ENCODE measurements at places on chromosomes 1 and 21.

- DNase-seq: no peak
These were observed 211.4 kb downstream of the PTPRC start for GRCh38 chr1:198850196-198850595.

- no peak for DNase-seq
These were observed 61.2 kb downstream of the CCDC30 start for GRCh38 chr1:42524330-42524729.

DNA sequence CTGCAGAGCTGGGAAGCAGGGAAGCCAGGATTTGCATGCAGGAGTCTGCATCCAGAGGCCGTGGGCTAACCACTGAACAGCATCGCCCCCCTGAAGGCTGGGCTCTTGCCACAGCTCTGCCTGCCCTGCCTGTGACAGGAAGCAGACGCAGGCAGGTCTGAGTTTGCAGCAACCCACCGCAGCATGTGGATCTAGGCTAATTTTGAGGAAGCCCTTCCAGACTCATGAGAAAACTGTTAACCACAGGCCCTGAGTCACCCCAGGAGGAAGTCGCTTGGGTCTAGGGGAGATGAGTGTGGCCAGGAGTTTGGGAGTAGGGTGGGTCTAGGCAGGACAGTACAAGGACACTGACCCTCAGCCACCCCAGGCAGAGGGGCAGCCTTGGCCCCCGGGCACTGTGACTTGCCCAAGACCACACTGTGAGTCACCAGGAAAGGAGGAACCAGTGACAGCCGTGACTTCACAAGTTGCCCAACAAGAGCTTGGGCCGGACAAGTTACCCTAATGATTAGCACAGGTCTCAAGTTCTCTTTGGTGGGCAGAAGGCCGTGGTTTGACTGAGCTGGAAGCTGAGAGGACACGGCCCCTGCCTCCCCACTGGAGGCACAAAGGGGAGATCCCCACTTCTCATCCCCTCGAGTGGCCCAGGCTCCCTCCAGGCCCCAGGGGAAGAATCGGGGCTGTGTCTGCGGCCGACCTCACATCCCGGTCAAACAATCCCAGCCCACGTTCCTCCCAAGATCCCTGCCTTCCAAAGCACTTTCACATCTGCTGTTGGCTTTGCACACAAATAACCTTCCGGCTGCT lies 826 bp downstream of the LAPTM5 start:
- DNase-seq: no peak

DNA sequence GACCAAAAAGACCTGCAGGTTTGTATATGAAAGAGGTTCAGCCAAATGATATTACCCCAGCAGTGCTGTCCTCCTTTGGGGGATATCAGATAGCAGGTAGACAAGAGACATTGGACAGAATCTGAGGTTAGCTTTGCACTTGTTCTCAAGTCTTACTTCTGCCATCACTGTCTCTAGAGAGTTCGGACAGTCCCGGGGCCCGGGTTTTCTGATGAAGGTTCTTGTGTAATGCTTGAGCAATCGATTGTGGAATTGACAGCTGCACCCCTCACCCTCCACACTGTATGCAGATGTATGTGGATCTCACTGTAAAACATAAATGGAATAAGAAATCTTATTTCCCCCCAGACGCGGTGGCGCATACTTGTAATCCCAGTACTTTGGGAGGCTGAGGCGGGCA lies 56.2 kb upstream of the MORC3 start:
- no peak for DNase-seq

DNA sequence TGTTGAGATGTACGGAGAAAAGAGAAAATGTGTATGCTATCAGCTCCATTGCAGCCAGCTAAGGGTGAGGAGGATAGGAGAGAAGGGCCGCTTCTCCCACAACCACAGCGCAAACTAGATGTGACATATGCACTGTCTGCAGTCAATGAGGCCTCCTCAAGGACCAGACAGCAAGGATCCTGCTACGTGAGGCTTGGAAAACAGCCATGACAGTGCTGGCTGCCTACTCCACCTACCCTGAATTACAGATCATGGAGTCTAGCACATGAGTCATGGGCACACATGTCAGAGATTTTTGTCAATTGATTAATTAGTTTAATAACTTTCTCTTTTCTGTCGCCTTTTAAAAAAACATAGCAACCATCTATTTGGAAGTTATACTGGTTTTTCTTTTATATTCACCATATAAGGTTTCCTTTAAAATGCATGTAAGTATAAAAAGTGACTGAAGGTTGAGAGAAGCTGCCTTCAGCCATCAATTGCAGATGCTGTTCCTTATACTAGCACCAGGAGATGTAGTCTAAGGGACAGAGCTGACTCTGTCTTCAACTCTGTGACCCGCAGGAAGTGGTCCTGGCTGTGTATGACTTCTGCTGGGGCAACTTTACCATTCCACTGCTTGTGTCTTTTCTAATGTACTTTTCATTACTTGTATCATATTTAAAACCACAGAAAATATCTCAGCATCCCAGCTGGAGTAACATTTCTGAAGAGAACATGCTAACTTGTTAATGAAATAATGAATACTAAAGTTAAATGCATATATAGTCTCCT lies 3.1 kb downstream of the VPS26C start:
- no peak for DNase-seq

- DNase-seq: peak; percentile 34
These were observed 1.2 kb downstream of the KRTAP10-4 start for GRCh38 chr21:44574457-44575306.

DNA sequence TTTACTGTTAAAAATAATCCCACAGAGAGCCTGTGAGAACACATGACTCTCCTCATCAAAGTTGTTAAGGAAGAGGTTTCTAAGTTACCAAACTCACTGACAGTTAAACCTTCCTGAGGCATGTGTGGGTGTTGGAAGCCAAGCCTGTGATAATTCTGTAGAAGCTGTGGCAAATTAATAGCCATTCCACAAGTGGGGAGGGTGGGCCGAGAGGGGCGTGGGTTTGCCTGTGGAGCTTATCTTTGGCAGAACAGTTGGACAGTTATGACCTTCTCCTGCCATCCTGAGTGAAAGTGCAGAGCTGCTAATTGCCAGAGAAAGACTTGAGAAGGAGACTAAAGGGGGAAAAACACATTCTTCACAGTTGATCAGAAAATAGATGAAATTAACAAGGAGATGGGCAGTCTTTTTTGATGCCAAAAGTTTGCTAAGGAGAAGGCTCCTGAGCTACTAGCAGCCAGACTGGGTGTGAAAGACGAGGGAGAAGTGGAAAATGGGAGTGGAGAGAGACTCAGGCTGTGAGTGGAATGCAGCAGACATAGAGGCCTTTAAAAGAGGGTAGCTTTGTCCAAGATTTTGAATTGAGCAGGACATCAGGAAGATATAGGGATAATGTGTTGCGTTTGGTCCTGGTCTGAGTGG lies 1.6 kb upstream of the PLA2G2C start:
- no peak for DNase-seq

GRCh38 chr1:162732566-162733335 lies 57.8 kb upstream of the HSD17B7 start:
- no peak for DNase-seq

DNA sequence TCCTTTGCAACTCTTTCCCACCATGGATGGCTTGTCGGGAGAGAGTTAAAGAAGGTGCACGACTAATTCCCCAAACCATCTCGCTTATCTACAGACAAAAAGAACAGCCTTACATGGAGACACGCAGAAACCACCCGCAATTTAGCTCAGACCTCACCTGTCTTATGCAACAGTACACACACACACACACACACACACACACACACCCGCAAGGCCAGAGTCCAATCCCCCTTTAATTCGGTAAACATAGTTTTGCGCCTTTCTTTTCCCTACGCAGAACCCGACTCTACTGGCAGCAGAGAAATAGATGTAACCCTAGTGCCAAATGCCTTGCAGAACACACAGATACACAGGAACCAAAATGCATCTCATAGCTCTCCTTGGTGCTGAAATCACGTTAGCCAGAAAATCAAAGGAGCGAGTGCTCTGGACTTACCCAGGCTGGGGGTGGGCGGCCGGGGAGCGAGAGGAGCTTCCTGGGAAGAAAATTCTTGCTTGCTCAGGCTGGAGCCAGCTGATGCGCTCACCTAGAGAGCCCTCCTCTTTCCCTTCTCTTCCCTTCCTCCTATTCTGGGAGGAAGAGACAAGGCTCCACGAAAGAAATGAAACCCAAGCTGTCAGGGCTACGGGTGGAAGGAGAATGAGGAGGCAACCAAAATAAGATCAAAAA lies 470 bp downstream of the TNR start:
- DNase-seq: no peak

- no peak for DNase-seq
These were observed 54.9 kb upstream of the RGS7 start for GRCh38 chr1:241411776-241412338.

GRCh38 chr1:200355801-200356200 lies 54.0 kb downstream of the ZNF281 start:
- no peak for DNase-seq

- peak; percentile 35 for DNase-seq
These were observed 56.7 kb downstream of the S1PR1 start for GRCh38 chr1:101293461-101294051.

- no peak for DNase-seq
These were observed 22.0 kb downstream of the FYB2 start for GRCh38 chr1:56797065-56797685.

DNA sequence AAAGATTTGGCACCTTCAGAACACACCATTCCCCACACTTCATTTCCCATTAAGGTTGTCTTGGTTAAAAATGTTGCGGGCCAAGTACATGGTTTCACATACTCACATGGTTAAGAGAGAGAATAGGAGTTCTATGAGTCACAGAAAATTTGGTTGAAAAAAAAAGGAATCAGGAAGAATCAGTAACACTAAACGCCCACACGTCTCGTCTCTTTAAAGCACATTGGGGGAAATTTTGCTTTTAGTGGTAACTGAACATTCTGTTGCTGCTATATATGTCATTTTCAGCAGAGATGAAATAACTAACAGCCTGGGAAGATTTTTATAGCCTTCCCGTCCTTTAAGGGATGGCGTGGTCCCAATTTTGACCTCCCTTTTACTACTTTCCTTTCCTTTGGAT lies 132.9 kb upstream of the ERG start:
- no peak for DNase-seq
